Femur (tissue), 1 donor: ENCODE measurements at places on chromosomes 11 and 22.

DNA sequence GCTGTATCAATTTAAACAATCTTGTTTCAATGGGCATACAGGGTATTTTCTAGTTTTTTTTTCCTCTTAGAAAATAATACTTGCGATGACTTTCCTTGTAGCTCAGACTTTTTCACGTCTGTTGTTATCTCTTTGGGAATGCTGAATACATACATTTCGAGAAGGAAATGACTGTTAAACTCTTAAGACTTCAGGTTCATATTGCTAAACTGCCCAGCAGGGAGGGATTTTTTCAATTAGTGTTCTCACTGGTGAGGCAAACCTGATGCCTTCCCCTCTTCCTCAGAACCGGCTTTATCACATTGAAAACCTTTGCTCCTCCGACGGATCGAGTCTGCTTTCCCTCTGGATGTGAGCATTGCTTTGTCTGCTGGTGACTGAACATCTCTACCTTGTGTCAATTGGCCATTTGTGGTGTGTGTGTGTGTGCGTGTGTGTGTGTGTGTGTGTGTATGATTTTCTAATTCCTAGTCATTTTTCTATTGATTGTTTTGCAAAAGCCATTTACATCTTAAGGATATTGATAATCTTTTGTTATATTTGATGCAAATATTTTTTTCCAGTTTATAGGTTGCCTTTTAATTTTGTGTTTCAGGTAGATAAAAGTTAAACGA, 6.6 kb downstream of the NEAT1 start:
- DNase-seq, result no peak

DNA sequence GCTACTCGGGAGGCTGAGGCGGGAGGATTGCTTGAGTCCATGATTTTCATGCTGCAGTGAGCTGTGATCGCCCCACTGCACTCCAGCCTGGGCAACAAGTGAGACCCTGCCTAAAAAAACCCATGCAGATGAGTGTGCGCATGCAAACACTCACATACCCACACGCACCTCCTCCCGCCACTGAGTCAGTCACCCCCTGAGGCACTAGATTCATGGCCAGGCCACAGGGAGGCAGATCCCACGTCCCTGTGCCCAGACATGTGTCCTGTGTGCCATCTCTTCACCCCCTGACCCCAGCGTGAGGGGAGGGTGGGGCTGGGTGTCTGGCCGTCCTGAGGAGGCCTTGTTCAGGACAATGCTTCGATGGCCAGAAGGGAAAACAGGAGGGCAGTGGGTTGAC, 15.5 kb downstream of the RELT start:
- DNase-seq, result no peak

- DNase-seq, result no peak
Measured at GRCh38 chr11:111176603-111177002, 68.9 kb upstream of the POU2AF2 start.

DNA sequence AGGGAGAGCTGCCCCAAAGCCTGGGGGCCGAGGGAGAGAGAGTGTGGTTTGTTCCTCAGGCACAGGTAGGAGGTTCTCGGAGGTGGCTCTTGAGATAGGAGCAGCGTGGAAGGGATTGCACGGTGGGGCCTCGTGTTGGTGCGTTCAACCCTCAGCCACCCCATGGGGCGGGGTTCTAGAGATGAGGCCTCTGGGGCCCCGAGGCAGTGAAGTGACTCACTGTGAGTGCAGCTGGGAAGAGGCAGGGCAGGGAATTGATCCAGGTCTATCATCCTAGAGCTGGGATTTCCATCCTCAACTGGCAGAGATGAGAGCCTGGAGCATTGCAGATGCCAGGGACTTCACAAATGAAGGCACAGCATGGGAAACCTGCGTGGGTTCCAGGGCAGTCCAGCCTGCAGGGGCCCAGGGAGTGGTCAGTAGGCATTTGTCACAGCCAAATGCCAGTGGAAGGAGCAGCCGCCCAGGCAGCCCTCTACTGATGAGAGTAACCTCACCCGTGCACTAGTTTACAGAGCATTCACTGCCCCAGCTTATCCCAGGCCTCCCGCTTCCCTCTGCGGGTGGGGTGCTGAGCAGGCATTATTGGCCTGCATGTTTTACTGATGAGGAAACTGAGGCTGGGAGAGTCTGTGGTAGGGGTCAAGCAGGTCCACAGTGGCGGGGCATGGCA, 5.1 kb upstream of the SMARCB1 start:
- DNase-seq, result no peak

DNA sequence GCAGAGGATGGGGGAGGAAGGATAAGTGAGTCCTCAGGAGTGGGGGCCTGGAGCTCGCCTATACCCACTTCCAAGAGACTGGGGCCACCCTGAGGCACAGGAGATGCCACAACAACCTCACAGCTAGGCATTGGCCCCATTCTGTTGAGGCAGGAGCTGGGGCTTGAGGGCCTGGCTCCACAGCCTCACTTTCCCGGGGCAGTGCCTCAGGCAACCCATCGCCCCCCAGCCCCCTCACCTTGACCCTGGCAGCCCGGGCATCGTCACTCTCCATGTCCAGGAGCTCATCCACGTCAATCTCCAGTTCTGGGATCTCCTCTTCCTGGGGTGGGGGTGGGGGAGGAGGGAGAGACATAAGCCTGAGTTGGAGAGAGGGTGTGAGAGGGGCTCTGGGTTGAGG, 1.8 kb downstream of the PPP1R14B start:
- DNase-seq, result no peak

GRCh38 chr22:20008221-20008995, 8.2 kb downstream of the ARVCF start:
- peak; percentile 18 for DNase-seq

DNA sequence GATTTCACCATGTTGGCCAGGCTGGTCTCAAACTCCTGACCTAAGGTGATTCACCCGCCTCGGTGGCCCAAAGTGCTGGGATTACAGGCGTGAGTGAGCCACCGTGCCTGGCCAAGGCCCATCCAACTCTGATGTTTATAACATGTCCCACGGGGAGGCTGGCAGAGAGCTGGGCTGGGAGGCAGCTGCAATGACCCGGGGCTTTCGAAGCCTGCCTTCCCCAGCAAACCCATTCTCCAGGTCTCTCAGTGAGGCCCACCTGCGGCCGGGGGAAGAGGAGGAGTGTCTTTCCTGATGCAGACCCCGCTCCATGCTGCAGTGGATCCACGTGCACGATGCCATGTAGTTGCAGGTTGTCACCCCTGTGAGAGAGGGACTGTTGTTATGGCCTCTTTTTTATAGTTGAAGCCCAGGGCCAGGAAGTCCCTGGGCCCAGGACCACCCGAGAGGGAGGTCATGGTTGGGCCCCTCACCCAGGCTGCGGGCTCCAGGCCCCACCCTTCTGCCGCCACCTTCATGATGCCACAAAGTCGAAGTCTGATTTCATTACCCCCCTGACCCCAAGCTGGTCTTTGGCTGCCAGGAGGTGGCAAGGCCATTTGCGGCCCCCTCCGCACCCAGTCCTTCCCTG, 38.3 kb downstream of the KCNJ4 start:
- no peak for DNase-seq

- DNase-seq, result no peak
Measured at GRCh38 chr11:108826136-108826535, 161.3 kb downstream of the DDX10 start.

DNA sequence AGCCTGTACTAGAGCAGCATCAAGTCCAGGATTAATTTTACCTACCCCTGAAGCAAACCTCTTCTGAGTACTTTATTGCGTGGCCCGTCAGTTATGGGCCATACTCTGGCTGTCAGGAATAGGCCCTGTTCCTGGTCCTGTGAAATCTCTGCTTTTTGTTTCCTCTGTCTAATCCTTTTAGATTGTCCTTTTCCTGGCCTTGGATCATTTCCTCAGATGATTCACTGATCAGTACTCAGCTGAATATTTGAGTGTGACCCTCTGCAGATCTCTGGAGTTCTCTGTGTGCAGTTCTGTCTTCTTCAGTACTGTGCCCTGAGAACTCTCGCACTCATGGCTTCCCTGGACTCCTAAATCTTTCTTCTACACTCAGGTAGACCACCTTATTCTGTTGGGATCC, 123.5 kb downstream of the UVRAG start:
- DNase-seq, result no peak

GRCh38 chr11:26943636-26944035, 50.3 kb upstream of the FIBIN start:
- no peak for DNase-seq

DNA sequence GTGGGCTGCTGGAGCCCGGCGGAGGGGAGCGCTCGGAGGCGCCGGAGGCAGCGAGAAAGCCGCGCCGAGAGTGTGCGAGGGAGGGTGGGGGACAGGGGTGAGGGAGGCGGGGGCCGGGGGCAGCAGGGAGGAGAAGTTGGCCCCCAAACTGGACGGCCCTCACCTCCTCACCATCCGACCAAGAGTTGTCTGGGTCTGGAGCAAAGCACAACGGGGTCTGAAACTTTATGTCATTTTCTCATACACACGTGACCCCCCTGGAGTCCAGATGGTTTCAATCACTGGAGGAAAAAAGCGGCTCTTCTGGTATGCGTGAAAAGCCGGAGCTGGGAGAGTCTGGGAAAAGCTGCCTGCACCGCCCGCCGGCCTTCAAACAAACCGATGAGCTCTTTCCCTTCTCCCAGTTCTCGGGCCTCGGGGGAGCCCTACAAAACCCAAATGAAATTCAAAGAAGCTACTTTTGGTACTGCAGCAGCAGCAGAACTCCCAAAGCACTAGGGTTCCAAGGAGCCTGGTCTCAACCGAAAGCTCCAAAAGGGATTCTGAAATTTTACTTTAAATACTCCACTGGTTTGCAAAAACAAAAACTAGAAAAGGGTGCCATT, 39.7 kb upstream of the AKIP1 start:
- DNase-seq, result peak; percentile 92

- no peak for DNase-seq
Measured at GRCh38 chr11:34653031-34653430, 32.1 kb downstream of the EHF start.

DNA sequence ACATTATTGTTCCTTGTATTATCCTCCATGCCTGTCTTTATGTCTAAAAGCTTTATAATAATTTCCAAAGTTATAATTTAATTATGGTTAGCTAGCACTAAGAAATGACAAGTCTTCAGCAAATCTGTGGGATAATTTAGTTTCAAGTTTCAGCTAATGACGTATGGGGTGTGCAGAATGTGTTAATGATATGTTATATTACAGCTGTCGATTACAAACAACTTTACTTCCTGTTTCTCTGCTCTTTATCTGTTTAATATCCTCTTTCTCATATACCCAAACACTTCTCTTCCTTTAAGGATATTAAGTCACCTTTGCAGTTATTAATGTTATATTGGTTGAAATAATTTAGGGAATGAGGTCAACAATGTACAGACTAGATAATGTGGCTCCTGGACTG, 161.8 kb downstream of the CASP12 start:
- DNase-seq, result no peak

- no peak for DNase-seq
Measured at GRCh38 chr11:64611869-64612646, 21.0 kb downstream of the SLC22A12 start.

DNA sequence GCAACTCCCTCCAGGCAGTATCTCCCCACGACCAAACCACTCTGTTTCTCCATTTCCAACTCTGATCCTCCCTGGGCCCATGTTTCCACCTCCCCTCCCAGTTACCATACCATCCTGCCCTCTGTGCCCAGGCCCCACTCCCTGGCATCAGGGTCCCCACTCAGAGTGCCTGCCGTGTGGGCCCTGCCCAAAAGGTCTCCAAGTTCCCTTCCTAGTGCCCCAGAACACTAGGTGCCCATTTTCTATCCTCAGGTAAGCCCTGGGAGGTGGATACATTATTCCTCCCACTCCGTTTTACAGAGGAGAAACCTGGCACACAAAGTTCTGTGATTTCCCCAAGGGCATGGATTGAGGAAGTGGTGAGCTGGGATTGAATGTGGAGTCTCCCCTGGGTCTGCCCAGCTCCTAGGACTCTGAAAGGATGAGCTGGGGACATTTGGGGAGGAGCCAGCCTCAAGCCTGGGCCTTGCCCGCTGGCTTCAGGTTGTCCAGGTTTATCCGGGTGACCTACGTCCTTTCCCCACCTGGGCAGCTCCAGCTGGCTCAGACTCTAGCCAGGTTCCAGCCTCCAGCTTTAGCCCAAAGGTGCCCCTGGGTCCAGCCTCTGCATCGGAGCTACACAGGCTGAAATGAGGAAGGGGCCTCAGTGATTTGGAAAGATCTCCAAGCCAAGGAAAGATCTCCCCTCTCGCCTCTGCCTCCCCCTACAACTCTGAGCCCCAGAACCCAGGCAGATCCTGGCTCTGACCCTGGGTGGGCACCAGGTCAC, 2.2 kb upstream of the GSTT4 start:
- no peak for DNase-seq

DNA sequence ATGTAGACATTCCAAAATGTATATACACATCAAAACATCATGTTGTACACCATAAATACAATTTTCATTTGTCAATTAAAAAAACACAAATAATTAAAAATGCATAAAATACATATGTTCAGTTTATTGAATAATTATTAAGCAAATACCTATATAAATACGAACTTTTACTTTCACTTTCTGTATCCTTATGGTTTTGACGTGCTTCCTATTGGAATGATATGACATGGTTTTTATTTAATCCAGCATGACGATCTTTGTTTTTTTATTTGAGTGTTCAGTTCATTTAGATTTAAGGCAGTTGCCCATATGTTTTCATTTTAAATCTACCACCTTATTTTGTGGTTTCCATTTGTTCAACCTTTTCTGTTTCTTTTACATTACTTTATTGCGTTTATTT, 198.3 kb upstream of the PLET1 start:
- DNase-seq, result no peak

- DNase-seq, result no peak
Measured at GRCh38 chr22:49633010-49633324, 194.7 kb downstream of the BRD1 start.

GRCh38 chr11:75029836-75030631, 41.3 kb downstream of the NEU3 start:
- DNase-seq, result no peak

GRCh38 chr11:83153764-83154163, 3.2 kb upstream of the PCF11 start:
- no peak for DNase-seq

- DNase-seq, result no peak
Measured at GRCh38 chr22:49589811-49590210, 237.9 kb downstream of the BRD1 start.

GRCh38 chr22:28139516-28139915, 220.5 kb upstream of the PITPNB start:
- no peak for DNase-seq

DNA sequence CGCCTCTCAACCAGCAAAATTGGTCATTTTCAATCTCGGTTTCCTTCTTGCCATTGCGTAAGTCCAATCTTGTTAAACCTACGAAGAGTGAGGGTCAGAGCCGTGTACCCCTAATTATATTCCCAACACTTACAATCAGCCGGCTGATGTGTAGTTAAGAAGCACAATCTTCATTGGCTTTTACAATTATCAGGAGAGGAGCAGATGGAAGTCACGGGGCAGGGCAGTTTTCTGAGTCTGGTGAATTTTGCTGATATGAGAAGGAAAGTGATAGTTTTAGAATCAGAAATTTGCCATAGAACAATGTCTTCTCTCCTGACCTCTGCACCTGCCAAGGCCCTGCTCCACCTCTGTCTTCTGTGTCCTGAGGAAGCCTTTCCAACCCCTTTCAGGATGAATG, 35.0 kb upstream of the ATXN10 start:
- DNase-seq, result no peak
